ENCODE measurements at places on chromosomes 4 and X. TPM values are rescaled to one million over a fixed set of nuclear protein-coding genes. Genes with fewer than 3 reads are reported as not detected.

The NSUN7 gene
- not detected for total RNA-seq

The ASB5 gene
- not detected for total RNA-seq

The BMPR1B gene
- 0.20 TPM for total RNA-seq

The EGF gene
- 15.6 TPM for total RNA-seq

Data from NCI-H460 (cell line).